CD4-positive, alpha-beta memory T cell (primary cell): ENCODE measurements at places on chromosomes 16 and 17. TPM values are rescaled to one million over a fixed set of nuclear protein-coding genes. Genes with fewer than 3 reads are reported as not detected.

- H3K4me1 ChIP-seq = peaks cover 22% of the 10 kb centered on the region
- H3K36me3 ChIP-seq = no peaks in the 10 kb centered on the region
- H3K27ac ChIP-seq = no peak overlapping the region
- no peak overlapping the region for H3K4me3 ChIP-seq
- no peak for DNase-seq
Measured at GRCh38 chr16:3046641-3047386, 453 bp downstream of the MMP25 start.

DNA sequence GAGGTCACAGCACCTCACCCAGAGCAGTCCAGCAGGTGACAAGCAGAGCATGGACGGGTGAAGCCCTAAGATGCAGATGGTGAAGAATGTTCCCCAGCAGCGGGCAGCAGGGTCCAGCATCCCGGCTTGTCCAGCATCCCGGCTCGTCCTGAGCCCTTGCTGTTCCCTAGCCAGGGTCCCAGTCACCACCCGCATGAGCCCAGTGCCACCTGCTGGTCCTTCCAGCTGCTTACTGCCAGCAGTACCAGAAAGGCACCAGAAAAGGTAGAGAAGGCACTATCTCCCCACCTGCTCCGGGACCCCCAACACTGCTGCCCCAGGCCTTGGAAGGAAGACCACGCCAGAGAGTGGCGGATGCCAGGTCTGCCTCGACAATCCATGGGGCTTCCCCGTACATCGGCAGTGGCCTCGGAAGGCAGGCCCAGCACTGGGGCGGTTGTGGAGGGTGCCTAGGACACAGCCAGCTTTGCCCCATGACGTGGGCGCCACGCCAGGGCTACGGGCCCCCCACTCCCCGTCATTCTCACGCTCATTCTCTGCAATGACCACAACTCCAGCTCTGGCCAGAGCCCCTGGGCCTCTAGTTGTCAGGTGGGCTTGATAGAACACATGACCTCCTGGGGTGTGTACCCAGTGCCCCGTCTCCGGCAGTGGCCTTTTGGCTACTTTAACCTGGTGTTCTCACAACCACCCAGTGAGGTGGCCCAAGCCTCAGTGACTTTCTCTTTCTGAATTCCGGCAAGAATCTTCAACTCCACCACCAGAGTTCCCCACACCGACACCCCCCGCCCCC lies 1.4 kb downstream of the CENPX start:
- peak overlapping the region; percentile 72 for H3K4me3 ChIP-seq
- H3K27me3 ChIP-seq = no peaks in the 10 kb centered on the region
- peak; percentile 48 for DNase-seq
- H3K4me1 ChIP-seq = peaks cover 28% of the 10 kb centered on the region

DNA sequence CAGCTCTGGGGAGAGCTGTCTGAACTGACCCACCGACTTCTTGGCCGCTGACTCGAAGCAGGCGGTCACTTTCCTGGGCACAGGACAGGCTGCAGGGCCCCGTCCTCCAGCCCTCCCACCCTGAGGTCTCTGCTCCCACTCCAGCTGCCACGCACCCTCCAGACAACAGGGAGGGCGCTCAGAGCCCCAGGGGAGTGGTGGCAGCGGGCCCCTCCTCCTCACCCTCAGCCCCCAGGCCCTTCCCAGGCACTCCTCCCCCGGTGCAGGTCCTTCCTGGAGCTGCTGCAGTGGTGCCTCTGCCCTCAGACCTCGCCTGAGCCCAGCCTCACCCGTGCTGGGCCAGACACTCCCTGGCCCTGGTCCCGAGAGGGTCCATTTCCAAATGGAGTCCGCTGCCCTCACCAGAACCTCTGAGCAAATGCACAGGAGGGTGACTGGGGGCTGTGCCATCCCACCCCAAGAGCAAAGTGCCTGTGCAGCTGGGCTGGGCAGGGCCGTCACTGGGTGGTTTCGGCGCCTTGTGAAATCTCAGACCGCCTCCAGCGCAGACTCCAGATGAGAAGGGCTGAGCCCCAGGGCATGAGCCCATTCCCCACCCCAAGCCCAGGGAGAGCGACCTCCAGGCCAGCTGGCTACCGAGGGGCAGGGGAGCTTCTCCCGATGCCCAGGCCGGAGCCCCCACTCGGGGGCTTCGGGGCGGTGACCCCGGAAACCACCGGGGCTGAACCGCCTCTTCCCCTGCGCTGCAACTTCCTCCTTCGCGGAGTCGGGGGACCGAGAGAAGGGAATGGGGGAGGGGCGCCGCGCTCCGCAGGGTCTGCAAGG lies 717 bp downstream of the CYBA start:
- H3K36me3 ChIP-seq = peaks cover 4% of the 10 kb centered on the region
- H3K27ac ChIP-seq = peak overlapping the region; percentile 91
- no peaks in the 10 kb centered on the region for H3K27me3 ChIP-seq
- peak; percentile 42 for DNase-seq
- peaks cover 28% of the 10 kb centered on the region for H3K4me1 ChIP-seq
- H3K4me3 ChIP-seq = peak overlapping the region; percentile 76

DNA sequence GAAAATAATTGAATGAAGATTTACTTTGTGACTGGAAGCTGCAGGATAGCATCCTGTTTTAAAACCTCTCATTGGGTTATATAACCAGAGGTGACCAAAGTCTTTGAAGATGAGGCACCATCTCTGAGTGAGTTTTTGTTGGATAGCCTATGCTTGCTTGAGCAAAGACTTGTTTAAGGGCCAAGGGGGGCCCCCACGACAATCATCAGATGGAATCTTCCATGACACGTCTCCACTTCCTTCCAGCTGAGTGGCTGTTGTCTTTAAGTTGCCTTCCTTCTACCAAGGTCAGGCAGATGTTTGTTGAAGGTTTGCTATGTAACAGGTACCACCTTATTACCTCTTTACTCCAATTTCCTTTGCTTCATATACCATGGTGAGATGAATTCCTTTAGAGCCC lies 188.8 kb downstream of the PRKCA start:
- H3K27me3 ChIP-seq = no peaks in the 10 kb centered on the region
- no peaks in the 10 kb centered on the region for H3K36me3 ChIP-seq
- no peak overlapping the region for H3K27ac ChIP-seq
- peaks cover 39% of the 10 kb centered on the region for H3K4me1 ChIP-seq

DNA sequence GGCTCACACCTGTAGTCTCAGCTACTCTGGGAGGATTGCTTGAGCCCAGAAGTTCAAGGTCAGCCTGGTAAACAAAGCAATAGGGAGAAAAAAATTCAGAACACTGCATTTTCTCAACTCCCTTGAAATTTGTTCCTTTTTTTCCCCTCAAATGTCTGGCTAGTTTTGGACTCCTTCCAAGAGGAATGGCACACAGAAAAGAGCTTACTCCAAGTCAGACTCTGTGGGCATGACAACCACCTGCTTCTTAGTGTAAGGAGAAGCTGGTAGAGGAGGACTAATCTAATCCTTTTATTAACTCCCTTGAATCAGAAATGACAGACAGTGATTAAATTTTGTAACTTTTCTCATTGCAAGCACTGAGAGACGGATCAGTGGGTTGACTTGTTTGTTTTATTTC lies 27.9 kb upstream of the HYDIN start:
- H3K36me3 ChIP-seq = no peaks in the 10 kb centered on the region
- no peaks in the 10 kb centered on the region for H3K4me1 ChIP-seq
- H3K27me3 ChIP-seq = no peaks in the 10 kb centered on the region
- DNase-seq = no peak

DNA sequence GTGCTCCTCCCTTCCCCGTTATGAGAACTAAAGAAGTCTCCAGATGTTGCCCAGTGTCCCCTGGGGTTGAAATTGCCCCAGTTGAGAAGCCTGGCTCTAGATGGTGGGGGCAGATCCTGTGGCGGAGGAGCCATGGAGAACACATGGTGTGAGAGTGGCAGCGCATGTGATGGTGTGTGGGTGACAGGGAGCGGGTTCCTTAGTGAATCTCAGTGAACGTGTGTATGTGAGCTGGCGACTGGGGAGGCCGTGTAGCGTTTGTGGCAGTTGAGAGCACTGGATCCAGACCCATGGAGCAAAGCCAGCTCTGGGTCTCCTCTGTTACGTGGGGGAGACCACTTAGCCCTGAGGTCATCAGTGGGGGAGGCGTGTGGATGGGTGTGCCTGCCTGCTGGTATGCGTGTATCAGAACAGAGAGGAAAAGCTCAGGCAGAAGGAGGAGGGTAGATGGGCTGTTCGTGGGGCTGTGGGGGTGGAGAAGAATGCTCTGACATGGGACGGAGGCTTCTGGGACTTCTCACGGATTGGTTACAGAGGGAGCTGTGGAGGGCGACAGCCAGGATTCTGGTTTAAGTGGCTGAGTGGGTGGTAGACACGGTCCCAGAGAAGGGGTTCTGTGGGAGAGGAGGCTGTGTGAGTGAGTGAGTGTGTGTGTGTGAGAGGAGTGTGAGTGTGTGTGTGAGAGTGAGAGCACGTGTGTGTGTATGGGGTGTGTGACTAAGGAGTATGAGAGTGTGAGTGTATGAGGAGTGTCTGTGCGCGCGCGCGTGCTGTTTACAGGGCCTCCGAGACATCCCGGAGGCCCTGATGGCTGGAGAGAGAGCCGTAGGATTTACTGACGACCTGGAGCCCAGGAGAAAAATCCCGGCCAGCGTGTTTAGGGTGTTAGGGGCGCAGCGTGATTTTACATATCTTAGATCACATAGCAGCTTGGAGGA lies 193.8 kb downstream of the SNX29 start:
- no peak overlapping the region for H3K27ac ChIP-seq
- H3K36me3 ChIP-seq = no peaks in the 10 kb centered on the region
- DNase-seq = no peak
- no peaks in the 10 kb centered on the region for H3K4me1 ChIP-seq
- H3K27me3 ChIP-seq = no peaks in the 10 kb centered on the region

DNA sequence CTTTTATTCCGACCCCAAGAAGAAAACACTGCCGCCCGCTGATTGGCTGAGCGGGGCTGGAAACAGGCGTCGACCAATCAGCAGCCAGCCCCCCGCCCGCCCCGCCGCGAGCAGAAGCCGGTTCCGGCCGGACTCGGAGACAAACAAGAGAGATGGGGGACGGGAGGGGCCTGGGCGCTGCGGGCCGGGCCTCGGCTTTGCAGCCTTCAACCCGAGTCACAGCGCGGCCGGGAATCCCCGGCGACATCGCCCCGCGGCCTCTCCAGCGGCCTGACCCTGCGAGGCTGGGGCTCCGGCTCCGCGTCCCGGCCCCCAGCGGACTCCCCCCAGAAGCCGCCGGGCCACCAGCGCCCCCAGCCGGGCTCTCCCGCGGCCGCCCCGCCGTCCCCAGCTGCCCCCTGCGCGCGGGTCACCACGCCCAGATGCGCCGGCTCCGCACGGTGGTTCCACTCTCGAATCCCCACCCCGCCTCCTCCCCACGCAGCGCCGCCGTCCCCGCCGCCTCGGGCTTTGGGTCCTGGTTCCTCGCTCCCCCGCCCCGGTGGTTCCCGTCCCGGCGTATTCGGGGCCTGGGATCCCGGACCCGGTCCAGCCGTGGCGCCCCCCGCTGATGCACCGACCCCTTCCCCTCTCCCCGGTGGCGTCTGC lies 346 bp upstream of the SLC43A2 start:
- H3K36me3 ChIP-seq = no peaks in the 10 kb centered on the region
- peak overlapping the region; percentile 44 for H3K27ac ChIP-seq
- peak; percentile 83 for DNase-seq
- H3K4me3 ChIP-seq = peak overlapping the region; percentile 57

- H3K27me3 ChIP-seq = no peaks in the 10 kb centered on the region
- no peak for DNase-seq
- H3K27ac ChIP-seq = no peak overlapping the region
- no peaks in the 10 kb centered on the region for H3K4me1 ChIP-seq
Measured at GRCh38 chr17:74563358-74563757, 4.0 kb downstream of the CD300H start.

DNA sequence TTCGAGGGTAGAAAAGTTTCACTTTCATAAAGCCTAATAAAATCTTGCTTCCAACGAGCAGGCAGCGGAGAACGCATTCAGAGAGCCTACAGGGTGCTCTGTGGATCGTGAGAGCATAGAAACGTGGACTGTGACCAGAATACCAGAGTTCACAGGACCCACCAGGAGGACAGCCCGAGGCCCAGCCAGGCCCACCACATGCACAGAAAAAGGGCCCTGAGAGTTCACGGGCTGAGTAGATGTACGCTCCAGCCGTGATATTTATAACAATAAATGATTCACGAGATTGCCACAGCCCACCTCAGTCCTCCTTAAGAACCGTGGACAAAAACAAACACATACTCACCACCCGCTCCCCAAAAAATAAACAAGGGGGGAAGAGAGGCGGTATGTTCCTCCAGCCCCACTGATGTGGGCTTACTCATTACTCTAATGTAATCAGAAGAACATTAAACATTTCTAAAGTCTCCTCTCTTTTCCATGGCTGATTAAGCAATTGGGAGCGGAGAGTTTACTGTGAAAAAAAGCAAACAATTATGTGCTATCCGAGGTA lies 207.2 kb downstream of the C16orf78 start:
- H3K4me1 ChIP-seq = no peaks in the 10 kb centered on the region
- no peak overlapping the region for H3K4me3 ChIP-seq
- H3K27me3 ChIP-seq = no peaks in the 10 kb centered on the region
- DNase-seq = no peak
- no peak overlapping the region for H3K27ac ChIP-seq

DNA sequence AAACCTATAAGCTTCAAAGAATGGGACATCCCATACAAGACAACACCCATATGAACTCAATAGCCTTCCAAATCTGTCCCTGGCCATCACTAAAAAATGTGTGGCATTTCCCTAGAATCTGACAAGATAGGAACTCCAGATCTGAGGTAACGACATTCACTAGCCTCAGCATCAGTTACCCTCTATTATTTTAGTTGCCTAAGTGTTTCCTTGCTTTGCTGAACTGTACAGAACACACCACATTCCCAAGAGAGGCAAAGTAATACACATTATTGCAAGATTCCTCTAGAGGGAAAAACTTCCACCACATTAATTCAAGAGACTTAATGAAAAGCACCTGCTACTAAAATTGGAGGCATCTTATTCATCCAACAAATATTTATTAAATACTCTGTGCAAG lies 5.0 kb downstream of the LSM12 start:
- no peak for DNase-seq
- H3K4me1 ChIP-seq = peaks cover 29% of the 10 kb centered on the region
- H3K27me3 ChIP-seq = no peaks in the 10 kb centered on the region
- H3K4me3 ChIP-seq = no peak overlapping the region
- H3K36me3 ChIP-seq = peaks cover 19% of the 10 kb centered on the region

DNA sequence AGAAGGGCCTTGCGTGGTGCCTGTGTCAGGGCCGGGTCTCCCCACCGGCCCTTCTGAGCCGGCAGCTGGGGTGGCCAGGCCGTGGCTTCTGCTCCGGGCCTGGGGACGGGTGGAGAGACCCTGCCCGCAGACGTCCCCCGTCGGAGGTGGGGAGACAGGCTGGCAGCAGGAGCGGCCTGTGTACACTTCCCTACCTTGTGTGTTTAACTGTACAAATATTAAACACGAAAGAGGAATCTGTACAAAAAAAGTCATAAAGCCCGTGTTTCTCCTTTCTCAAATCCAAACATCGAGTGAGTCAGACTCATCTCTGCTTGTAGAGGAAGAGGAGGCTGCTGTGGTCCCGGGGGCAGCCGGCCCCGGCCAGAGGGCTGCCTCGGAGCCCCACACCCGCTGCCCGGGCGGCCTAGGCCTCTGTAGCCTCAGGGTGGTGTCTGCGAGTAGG lies 2.0 kb downstream of the CACNA1H start:
- peaks cover 11% of the 10 kb centered on the region for H3K4me1 ChIP-seq
- no peak overlapping the region for H3K4me3 ChIP-seq
- no peak for DNase-seq
- H3K27me3 ChIP-seq = peaks cover 15% of the 10 kb centered on the region
- no peak overlapping the region for H3K27ac ChIP-seq
- H3K36me3 ChIP-seq = no peaks in the 10 kb centered on the region

KCNH4 gene
- 0.09 TPM for total RNA-seq

PRSS8 gene
- not detected for total RNA-seq

ITGA2B gene
- 1.0 TPM for total RNA-seq

ERAL1 gene
- total RNA-seq = 23.5 TPM

PPM1E gene
- not detected for total RNA-seq

MYOCD gene
- not detected for total RNA-seq
